Dermis blood vessel endothelial cell (primary cell): ENCODE measurements at places on chromosomes 2 and 18. TPM values are rescaled to one million over a fixed set of nuclear protein-coding genes. Genes with fewer than 3 reads are reported as not detected.

NFE2L2 gene
- 57.9 and 69.9 TPM in 2 replicates for total RNA-seq

PCARE gene
- total RNA-seq = under 0.01 TPM in 1 of 2 replicates, not detected in the other

TRIM43B gene
- 0.17 TPM in 1 of 2 replicates, not detected in the other for total RNA-seq

GMPPA gene
- 33.4 and 34.5 TPM in 2 replicates for total RNA-seq

FSHR gene
- total RNA-seq = not detected in 2 replicates

CASP10 gene
- total RNA-seq = 68.7 and 94.8 TPM in 2 replicates

FKBP7 gene
- 14.0 and 16.2 TPM in 2 replicates for total RNA-seq

BMP10 gene
- total RNA-seq = not detected in 2 replicates

PROM2 gene
- total RNA-seq = 0.05 and 0.34 TPM in 2 replicates

EPB41L3 gene
- 38.1 and 42.1 TPM in 2 replicates for total RNA-seq

PLCL1 gene
- 0.51 and 0.68 TPM in 2 replicates for total RNA-seq

CHRND gene
- total RNA-seq = not detected in 2 replicates

SLC11A1 gene
- total RNA-seq = under 0.01 and 0.05 TPM in 2 replicates
